ENCODE measurements at places on chromosomes 13 and 19.

DNA sequence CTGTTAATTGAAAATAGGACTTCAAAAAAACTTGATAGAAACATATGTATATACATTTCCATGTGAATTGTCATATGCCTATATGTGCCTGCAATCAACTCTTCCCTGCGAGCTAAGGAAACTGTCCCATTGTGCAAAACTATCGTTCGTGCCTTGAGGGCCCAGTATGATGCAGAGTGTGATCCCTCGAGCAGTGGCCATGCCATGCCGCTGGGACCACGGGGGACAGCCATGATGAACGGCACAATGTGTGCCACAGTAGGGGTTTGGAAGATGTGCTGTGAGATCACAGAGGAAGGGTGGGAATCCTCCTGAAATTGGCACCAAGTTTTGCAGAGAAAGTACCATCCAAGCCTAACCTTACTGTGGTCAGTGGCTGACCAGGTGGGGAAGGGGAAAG lies 118.1 kb upstream of the SOX1 start:
- DNase-seq, result no peak

DNA sequence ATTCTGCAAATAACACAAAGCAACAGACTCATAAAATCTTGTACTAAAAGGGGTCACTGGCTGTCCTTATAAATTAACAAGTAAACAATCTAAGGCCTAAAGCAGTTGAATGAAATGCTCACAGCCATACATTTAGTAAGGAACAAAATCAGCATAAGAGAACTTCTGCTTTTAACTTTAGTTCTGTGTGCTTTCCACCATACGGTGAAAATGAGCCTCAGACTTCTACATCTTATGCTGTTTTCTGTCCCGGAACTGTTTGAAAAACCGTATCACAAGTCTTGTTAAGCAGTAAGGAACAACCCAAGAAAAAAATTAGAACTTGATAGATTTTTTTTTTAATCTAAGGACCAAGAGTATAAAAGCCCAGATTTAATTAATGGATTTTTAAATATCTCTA lies 549.1 kb upstream of the MIR17HG start:
- DNase-seq, result no peak

- no peak for DNase-seq
Observed at GRCh38 chr13:45156565-45157361, 36.5 kb downstream of the GTF2F2 start.

- DNase-seq, result no peak
Observed at GRCh38 chr13:67574320-67575233, 344.4 kb upstream of the PCDH9 start.

GRCh38 chr13:44237276-44237767 lies 136.3 kb upstream of the SERP2 start:
- DNase-seq, result peak; percentile 70

Measured in activated CD4-positive, alpha-beta T cell treated with anti-CD3 and anti-CD28 coated beads, Interleukin-2, Interleukin-6, amounts not matched to agents 100 ng/mL and 50 ng/mL, durations not matched to agents 16 hours and 8 hours (primary cell).